ENCODE measurements at places on chromosomes 2 and 18.

DNA sequence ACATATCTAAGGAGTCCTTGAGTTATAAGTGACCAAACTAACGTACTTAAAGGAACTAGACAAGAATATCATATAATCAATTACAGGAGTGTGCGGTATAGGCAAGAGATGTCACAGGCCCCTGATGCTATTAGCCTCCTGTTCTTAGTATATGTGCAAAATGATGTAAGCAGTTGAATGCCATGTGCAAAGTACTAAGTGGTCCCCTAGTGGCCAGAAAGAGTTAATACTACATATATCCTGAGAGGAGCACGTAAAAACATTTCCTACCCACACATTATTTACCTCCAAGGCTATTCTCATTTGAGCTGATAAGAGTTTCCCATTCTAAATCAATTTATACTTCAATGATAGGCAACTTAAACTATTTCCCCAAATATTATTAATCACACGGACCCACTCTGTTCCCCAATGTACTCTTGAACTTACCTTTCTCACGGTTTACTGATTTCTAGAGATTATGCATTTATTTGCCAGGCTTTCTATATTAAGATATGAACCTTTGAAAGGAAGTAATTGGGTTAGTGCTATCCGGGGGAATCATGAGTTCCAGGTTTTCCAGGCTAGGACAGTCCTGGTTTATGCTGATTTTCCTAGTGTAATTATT is 158.0 kb upstream of the KLHL14 start:
- no peak for DNase-seq

DNA sequence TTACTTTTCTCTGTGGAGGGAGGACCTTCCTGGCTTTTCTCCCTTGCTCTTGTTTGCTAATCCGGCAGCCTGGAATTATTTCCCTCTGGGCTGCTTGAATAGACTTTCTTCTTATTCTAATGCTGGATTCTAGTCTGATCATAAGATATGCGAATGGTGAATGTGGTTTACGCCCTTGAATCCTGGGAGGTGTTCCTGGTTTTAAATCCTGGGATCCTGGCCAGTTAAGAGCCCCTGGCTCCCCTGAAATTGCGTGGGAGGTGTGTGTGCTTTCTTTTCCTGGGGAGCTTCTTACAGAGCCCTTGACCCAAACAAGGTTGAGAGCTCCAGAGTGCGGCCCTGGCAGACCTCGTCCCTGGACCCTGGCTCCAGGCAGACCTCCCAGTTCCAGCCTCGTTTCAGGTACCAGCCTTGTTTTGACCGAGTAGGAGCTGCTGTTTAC is 2.8 kb downstream of the SH3BP4 start:
- no peak for DNase-seq

DNA sequence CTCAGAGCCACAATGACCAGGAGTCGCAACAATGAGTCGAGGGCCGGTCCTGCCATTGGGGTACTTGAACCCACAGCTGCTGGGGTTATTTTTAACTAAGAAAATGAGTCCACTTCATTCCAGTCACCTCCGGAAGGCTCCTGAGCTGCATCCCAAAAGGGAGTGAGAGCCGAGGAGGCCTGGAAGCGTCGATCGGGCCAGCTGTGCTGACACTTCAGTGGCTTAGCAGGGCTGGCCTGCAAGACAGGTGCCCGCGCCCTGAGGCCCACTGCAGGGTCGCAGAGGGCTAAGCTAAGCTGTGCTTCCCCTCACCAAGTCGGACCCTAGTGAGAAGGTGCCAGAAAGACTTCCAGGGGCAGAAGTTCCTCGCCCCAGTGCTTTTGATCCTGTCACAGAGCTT is 21.1 kb downstream of the TBC1D8 start:
- DNase-seq: no peak

DNA sequence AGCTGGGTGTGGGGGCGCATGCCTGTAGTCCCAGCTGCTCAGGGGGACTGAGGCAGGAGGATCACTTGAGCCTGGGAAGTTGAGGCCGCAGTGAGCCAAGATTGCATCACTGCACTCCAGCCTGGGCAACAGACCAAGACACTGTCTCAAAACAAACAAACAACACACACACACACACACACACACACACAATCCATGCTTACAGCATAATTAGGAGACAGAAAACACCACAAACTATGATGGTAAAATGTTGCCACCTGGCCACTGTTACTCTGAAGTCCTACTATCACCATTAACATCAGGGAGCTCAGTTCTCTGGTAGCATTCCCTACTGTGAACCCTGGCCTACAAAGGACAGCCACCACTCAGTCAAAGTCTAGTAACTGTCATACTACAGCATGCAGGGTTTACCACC is 18.3 kb downstream of the DNPEP start:
- no peak for DNase-seq

DNA sequence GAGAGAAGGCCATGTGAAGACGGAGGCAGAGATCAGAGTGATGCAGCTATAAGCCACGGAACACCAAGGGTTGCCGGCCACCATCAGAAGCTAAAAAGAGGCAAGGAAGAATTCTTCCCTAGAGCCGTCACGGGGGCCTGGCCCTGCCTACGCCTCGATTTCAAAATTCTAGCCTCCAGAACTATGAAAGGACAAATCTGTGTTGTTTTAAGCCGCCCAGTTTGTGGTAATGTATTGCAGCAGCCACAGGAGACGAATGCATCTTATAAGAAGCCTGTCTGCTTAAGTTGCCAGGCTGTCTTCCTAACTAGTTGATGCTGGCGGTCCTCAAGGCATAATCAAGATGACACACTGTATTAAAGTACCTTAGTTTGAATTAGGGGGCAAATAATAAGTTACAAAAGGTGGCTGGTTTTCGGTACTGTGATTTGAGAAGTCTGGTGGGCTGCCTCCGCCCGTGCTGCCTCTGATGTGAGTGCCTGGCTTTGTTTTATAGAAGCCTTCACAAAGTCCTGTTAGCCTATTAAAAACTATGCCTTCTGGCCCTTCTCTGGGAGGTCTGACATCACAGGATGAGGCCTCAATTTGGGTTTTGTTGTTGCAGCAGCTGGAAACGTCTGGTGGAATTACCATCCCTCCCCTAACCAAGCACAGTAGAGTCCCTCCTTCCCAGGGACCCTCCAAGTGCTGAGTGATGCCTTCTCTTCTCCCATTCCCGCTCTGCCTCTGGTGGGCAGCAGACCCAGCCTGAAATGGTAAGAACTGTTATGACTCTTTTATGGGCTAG is 53.6 kb downstream of the SRD5A2 start:
- no peak for DNase-seq

DNA sequence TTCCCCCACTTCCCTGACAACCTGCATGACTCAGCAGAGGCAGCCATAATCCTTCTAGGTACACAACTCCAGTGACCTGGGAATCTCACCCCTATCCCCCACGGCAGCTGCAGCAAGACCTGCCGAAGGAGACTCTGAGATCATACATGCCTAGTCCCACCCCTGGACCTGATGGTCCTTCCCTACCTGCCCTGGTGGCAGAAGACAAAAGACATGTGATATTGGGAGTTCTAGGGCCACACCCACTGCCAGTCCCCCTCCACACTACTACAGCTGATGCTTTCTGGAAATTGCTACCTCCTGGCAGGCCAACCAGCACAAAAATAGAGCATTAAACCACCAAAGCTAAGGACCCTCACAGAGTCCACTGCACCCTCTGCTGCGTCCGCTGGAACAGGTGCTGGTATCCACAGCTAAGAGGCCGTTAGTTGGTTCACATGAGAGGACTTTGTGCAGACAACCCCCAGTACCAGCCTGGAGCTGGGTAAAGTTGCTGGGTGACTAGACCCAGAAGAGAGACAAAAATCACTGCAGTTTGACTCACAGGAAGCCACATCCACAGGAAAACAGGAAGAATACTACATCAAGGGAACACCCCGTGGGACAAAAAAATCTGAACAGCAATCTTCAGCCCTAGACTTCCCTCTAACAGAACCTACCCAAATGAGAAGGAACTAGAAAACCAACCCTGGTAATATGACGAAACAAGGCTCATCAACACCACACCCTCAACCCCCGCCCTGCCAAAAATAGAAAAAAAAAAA is 12.5 kb downstream of the MARCO start:
- DNase-seq: no peak

DNA sequence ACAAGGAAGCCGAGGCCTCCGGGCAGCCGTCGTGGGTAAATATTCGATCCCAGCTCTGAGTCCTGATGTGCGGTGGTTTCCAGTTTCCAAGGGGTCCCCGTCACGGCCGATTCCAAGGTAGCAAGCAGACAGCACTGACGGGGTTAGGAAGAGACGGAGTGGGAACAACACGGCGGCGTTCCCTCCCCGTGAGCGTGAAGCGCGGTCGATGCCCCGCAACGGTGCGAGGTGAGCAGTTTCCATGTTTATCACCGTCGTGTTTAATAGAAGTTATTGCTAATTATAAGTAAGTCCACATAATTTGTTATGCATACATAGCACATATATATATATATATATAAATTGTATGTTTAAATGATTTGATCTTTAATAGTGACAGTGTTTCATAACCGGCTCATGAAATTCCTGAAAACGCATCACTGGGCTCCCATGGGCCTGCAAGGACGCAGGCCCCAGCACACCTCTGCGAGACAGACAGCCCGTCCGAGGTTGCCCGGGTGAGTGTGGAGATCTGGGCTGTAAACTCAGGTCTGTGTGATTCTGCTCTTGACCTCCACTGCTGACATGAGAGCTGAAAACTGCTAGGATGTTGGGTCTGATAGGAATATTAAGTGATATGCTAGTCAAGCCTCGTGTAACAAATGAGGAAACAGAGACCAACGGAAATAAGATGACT is 243.5 kb upstream of the SALL3 start:
- no peak for DNase-seq

- DNase-seq: no peak
Measured at GRCh38 chr18:11761553-11761952, 72.5 kb downstream of the GNAL start.

DNA sequence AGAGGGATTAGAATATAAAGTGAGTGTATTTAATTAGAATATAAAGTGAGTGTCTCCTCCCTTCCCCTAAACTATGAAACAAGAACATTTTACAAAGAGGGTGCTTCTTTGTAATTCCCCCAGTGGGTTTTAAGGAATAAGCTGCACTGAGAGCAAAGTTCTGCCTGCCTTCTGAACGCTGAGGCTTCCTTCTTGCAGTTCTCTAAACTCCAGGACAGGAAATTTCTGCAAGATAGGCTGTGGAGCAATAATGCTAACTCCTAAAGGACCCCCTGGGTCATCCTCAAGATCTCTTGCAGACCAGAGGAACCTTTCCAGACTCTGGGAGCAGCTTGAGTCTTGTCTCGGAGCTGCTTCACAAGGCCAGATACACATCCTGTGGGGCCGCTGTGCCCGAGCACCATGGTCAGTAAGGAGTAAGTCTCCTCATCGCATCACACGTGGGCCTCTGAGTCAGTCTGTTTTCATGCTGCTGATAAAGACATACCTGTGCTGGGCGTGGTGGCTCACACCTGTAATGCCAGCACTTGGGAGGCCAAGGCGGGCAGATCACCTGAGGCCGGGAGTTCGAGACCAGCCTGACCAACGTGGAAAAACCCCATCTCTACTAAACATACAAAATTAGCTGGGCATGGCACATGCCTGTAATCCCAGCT is 87.5 kb upstream of the KCNE4 start:
- no peak for DNase-seq

GRCh38 chr2:202169832-202170424 is 68.5 kb downstream of the SUMO1 start:
- DNase-seq: no peak

DNA sequence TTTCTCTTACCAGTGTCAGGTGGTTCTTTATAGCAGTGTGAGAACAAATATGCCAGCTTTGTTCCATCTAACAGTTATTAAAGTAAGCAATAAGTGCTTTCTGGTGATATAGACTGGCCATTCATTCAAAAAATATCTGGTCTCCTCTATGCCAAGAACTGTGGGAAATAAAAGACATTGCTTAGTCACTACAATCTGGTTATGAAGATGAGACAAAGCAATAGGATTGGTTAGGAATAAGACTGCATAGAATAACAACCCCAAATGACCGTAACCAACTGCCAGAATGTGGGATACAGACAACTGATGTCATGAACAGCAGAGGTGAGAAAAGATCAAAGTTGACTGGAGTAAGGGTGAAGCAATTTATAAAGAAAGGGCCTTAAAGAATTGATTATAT is 83.8 kb downstream of the MBD2 start:
- DNase-seq: no peak

- no peak for DNase-seq
Measured at GRCh38 chr18:23273443-23273966, 138.2 kb downstream of the CABLES1 start.

GRCh38 chr2:71927757-71928715 is 219.6 kb downstream of the CYP26B1 start:
- DNase-seq: no peak

GRCh38 chr2:180048251-180048650 is 41.2 kb upstream of the CWC22 start:
- DNase-seq: no peak

DNA sequence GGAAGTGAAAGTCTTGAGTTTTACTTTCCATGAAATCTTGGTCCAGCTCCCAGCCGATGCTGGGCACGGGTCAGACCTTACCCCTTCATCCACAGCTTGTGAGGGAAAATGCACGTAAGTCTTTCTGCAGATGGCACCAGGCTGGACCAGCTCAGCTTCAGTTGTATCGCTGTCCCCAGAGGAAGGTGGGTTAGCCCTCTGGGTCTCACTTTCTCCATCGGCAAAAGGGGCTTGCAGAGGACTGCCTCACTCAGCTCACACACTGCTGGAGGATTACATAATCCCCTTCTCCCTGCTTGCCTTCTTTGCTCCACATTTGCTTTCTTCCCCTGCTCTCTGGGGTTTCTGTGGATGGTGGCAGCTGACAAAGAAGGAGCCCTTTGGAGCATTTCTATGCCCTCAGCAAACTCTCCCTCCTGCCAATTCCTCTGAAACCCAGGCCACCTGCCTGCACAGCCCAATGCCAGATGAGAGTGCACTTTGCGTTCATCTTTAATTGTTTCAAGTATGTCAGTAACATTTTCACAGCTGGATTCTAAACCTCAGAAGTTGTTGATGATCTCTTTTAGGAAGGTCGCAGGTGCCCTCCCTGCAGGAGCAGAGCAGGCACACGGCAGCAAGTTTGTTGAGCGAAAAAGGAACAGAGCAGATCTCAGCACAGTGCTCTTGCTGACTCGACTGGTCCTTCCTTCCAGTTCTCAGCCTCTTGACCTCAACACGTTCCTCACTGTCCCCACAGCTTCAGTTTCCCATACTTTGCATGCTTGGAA is 155.6 kb upstream of the GLI2 start:
- DNase-seq: no peak

- no peak for DNase-seq
Measured at GRCh38 chr2:149055751-149056150, 17.3 kb downstream of the LYPD6B start.

GRCh38 chr2:74198461-74199274 is at the start of gene MTHFD2:
MTHFD2 (plus strand) TSS chr2:74198615; CDS start chr2:74198642, 27 bp downstream.
- peak; percentile 72 for DNase-seq

DNA sequence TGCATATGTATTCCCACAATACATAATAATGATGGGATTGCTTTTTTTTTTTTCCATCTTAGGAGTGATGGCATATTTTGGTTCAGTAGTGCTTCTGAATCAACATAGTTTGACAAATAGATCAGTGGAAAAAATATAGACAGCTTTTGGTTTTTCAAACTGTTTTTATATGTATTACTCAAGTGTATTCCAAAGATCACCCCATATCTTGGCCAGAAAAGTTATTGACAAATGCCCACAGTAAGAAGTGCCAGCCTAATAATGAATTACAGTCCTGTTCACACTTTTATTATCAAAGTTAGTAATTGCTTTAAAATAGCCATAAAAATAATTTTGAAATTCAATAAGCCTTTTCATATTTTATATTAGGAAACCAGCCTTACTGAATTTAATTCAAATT is 95.0 kb downstream of the TMEFF2 start:
- DNase-seq: no peak

- DNase-seq: no peak
Measured at GRCh38 chr2:235270291-235270690, 223.6 kb upstream of the AGAP1 start.

- no peak for DNase-seq
Measured at GRCh38 chr2:48691935-48692691, 63.4 kb downstream of the LHCGR start.
